ENCODE measurements at places on chromosomes 4 and X. TPM values are rescaled to one million over a fixed set of nuclear protein-coding genes. Genes with fewer than 3 reads are reported as not detected.

GRCh38 chrX:120549483-120550452, 11.0 kb downstream of the CUL4B start:
- DNase-seq: no peak

DNA sequence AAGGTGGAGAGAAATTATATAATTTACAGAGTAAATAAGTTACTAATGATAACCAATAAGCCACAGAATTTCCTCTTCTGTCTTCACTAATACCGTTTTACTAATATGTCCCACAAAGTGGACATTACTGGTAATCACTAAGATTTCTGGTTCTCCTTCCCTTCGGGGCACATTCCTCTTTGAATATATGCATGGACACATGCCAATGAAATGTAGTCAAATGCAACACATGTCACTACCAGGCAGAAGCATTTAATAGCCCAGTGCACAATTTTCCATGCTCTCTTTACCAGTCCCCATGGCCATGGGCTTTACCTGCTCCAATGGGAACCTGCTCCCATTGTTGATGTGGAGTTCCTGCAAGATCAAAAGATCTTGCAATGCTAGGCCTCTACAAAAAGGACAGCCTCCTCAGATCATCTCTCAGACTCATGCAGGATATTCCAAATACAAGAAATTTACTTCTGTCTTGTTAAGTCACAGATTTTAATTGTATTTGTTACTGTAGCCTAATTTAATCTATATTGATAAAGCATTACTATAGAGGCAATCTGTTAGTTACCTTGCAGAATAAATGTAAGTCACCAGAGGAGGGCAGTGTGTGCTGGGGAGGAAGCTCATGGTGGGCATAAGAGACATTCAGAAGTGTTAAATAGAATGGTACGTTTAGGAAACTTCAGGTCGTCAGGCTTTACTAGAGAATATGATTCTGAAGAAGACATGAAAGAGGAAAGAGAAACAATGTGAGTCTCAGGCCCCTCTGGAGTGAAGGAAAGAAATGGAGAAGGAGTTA, 37.1 kb upstream of the INPP4B start:
- no peak for DNase-seq

Gene NPY5R
- not detected for total RNA-seq

Gene RADX
- 9.7 TPM for total RNA-seq

Gene PABPC1L2A
- not detected for total RNA-seq

Data from GM12878 (cell line).